ENCODE measurements at places on chromosomes 12 and 14. TPM values are rescaled to one million over a fixed set of nuclear protein-coding genes. Genes with fewer than 3 reads are reported as not detected.

CLBA1 gene
- total RNA-seq: 2.4 TPM

ISM2 gene
- not detected for total RNA-seq

MYF6 gene
- not detected for total RNA-seq

FSCB gene
- 0.02 TPM for total RNA-seq

TAS2R7 gene
- total RNA-seq: not detected

LHX5 gene
- total RNA-seq: not detected

DNA sequence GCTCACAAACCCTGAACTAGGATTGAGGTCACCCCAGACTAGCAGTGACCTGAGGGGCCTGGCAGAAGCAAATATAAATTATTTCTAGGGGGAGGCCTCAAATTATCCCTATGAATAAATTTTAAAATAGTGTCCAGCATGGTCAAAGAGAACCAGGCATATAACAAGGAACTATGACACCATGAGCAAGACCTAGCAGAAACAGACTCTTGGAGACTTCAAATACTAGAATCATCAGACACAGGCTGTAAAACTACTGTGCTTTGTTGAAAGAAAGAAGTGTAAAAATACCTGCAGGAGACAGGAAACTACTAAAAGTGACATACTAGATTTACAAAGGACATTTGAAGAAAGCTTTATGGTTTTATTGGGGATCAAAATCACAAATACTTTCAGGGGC is 3.2 kb upstream of the BCL7A start:
- no peak for DNase-seq

- no peak for DNase-seq
These were observed 143.6 kb upstream of the SLC16A7 start for GRCh38 chr12:59452259-59452658.

DNA sequence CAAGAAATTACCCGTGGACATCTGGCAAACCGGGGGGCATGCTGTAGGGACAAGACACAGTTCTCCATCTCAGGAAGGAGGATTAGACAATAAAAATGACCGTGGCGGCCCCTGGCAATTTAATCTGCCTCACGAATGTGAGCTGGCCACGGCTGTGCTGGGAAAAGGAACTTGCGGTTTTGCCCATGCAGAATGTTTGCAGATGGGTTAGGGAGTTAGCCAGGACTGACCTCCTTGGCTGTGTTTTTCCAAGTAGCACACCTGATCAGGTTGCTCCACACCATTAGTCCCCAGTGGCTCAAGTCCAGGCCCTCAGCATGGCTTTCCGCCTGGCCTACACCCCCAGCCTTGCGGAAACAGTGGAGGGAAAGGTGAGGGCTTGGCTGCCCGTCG is 20.8 kb downstream of the TPCN1 start:
- peak; percentile 87 for DNase-seq

DNA sequence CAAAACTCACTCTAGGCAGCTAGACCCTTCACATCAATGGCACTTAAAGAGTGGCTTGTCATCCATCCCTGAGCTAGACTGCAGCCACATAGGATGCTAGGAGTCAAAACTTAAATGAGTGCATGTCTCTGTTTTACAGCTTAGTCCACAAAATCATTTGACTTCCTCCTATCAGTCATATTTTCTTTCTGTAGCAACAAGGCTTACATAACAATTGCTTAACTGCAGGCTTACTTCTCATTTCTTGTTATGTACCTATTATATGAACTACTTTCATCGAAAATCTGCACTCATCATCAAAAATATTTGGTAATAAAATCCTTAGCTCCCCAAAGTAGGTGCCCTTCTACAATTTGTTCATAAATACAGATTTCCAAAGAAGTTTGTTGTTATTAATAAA is 30.1 kb downstream of the CLEC1A start:
- DNase-seq: no peak

DNA sequence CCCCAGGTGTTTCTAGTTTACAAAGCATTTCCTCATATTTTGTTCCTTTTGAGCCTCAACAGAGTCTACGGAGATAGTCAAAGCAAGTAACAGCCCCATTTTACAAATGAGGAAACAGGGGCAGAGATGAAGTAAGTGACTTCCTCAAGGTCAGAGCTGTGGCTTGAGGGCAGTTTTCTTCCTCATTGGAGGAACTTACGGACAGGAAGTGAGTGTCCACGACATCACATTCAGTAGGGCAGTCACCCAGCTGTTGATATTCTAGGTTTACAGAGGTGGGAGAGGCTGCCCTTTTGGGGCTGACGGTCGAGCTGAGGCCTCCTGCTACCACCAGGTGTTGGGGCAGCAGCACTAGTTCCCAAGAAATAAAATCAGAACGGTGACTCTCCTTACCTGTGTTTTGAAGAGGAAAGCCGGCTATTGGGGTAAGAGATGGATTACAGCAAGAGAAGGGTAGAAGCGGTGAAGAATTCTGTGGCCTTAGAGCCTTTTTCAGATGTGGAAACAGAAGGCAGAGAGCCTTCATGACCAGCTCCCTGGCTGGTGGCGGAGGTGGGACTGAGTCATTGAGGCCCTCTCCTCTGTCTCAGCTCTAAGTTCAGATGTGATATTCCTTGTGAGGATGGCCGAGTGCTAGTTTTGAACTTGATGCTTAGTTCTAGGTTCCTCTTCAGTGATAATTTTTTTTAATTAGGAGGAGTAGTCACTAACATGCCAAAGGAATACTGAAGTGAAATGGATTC is 41.7 kb downstream of the SUSD6 start:
- DNase-seq: no peak

GRCh38 chr14:69226178-69226577 is 33.8 kb upstream of the GALNT16 start:
- DNase-seq: no peak

GRCh38 chr12:39930101-39930500 is 175.8 kb downstream of the SLC2A13 start:
- DNase-seq: no peak

DNA sequence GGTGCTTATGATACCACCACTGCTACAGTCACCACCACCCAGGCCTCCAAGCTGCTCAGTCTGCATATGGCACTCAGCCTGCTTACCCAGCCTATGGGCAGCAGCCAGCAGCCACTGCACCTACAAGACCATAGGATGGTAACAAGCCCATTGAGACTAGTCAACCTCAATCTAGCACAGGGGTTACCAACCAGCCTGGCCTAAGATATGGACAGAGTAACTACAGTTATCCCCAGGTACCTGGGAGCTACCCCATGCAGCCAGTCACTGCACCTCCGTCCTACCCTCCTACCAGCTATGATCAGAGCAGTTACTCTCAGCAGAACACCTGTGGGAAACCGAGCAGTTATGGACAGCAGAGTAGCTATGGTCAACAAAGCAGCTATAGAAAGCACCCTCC is 55.1 kb downstream of the BRMS1L start:
- no peak for DNase-seq

- no peak for DNase-seq
These were observed 146.6 kb downstream of the CRADD start for GRCh38 chr12:93823616-93824391.

- no peak for DNase-seq
These were observed 11.5 kb downstream of the DUSP16 start for GRCh38 chr12:12551115-12551514.

DNA sequence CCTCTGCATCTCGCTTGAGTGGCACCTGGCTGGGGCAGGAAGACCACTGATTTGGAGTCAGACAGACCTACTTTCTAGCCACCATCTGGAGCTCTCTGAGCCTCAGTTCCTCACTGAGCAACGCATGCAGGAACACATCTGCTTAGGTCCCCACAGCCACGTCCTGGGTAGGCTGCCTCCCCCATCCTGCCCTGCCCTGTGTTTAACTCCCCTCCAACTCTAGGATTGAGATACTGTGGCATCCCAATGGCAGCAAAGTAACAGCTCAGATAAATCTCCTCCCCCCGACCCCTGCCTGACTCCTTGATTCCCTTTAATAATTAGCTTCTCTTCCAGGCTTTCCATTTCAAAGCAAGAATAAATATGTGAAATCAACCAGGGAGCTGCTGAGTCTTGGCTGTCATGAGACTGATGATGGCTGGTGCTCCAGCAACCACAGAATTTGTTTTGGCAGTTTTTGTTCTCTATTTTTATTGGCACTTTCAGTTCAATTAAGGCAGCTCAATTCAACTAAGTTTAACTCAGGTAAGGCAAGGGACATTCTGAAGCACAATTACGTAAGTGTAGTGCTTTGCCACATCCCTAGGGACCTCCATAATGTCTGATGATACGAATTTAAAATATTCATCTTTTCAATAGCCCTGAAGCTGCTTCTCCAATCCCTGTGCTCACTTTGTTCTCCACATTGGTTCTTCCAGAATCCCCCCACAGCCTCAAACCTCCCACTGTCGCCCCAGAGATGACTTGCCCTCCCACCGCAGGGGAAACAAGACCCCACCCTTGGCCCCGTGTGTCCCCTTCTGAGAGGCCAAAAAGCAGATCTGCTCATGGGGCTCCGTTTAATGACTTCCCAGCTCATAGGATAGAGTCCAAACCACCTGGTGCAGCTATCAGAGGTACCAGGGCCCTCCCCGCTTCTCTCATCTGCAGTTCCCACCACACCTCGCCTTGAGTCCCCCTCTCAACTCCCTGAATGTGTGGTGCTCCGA is 58.2 kb downstream of the ESR2 start:
- DNase-seq: no peak

- DNase-seq: no peak
These were observed 23.4 kb upstream of the SFSWAP start for GRCh38 chr12:131687346-131688125.

GRCh38 chr12:95605087-95605486 is 53.8 kb upstream of the USP44 start:
- peak; percentile 61 for DNase-seq

Measured in H4 (cell line).